ENCODE measurements at places on chromosomes 2 and 18. TPM values are rescaled to one million over a fixed set of nuclear protein-coding genes. Genes with fewer than 3 reads are reported as not detected.

Gene NT5C1B
- not detected for total RNA-seq

Gene SNTG2
- 3.2 TPM for total RNA-seq

Gene CCDC142
- 20.9 TPM for total RNA-seq

Gene IL36A
- total RNA-seq: not detected

Gene GALNT14
- total RNA-seq: not detected

Gene RBBP8
- 10.3 TPM for total RNA-seq

Gene SNORC
- total RNA-seq: 0.27 TPM

Gene C2orf81
- 1.4 TPM for total RNA-seq

Gene AQP12A
- not detected for total RNA-seq

Gene DLX2
- total RNA-seq: not detected

Gene KCNJ3
- 0.14 TPM for total RNA-seq

Gene ZNF385B
- total RNA-seq: 5.6 TPM

Gene UGT1A1
- not detected for total RNA-seq

Gene FOXI3
- not detected for total RNA-seq

Gene CD8B2
- total RNA-seq: not detected

Gene HPCAL1
- total RNA-seq: 46.0 TPM

Gene SULT1C2
- total RNA-seq: not detected

Gene HOXD13
- 48.9 TPM for total RNA-seq

Gene SPEG
- total RNA-seq: 123 TPM

Gene CNRIP1
- total RNA-seq: 32.1 TPM

Gene ANKRD36B
- 55.4 TPM for total RNA-seq

Gene LRRC30
- total RNA-seq: not detected

Gene STRN
- 20.9 TPM for total RNA-seq

Gene THAP4
- 38.0 TPM for total RNA-seq

Gene TEX44
- total RNA-seq: not detected

Gene FIGN
- total RNA-seq: 4.6 TPM

Gene ASNSD1
- 41.5 TPM for total RNA-seq

Gene TBR1
- not detected for total RNA-seq

Gene HRH4
- total RNA-seq: under 0.01 TPM

Gene PLA2R1
- total RNA-seq: 3.9 TPM

Gene ACAA2
- 61.8 TPM for total RNA-seq

Gene NEB
- total RNA-seq: 0.68 TPM

Gene GALR1
- total RNA-seq: 0.71 TPM

Gene MLPH
- total RNA-seq: 21.9 TPM

Gene FBLN7
- total RNA-seq: 0.99 TPM

Gene ADGRF3
- total RNA-seq: not detected

Gene ANKRD44
- 38.2 TPM for total RNA-seq

Gene VWA3B
- total RNA-seq: not detected

Gene AMER3
- not detected for total RNA-seq

Gene PRSS56
- not detected for total RNA-seq

Gene SP140
- total RNA-seq: 2.1 TPM

Gene CRYGD
- total RNA-seq: not detected

Gene MYCN
- 0.33 TPM for total RNA-seq

Gene RFTN2
- 5.4 TPM for total RNA-seq

Gene STAMBP
- 27.5 TPM for total RNA-seq

Gene KANSL1L
- total RNA-seq: 49.0 TPM

Gene MOB1A
- 108 TPM for total RNA-seq

Measured in sigmoid colon (tissue), 7 donors.